ENCODE measurements at places on chromosomes 13 and 19. TPM values are rescaled to one million over a fixed set of nuclear protein-coding genes. Genes with fewer than 3 reads are reported as not detected.

The ZNF667 gene
- total RNA-seq: 0.32 TPM

The LHB gene
- total RNA-seq: not detected

The GRIK5 gene
- 0.56 TPM for total RNA-seq

- DNase-seq: no peak
These were observed 9.7 kb downstream of the FUT2 start for GRCh38 chr19:48705431-48705830.

DNA sequence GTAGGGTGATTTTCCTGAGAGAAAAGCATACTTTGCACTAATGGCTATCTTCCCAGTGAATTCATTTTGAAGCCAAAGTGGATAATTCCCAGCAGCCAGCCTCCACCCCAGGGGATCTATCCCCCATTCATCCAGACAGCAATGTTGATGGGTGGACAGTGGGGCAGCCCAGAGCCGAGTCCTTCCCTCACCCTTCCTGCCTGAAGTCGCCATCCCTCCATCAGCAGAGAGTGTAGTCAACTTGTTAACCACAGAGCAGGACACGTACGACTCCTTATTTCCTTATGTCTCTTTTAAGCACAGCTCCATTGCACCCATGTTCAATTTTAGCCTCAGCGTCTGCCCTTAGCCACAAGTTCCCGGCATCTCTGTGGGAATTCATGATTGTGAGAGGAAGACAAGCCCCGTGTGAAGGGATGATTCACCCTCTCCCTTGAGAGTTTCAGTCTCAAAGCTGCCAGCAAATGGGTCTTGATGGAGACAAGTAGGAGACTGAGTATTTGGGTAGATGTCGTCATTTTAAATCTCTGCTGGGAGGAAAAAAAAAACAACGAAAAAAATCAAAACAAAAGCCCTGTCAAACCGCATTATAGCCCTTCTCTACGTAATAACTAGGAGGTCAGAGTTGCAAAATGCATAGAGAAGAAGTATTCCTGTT is 58.3 kb upstream of the MEDAG start:
- DNase-seq: no peak

DNA sequence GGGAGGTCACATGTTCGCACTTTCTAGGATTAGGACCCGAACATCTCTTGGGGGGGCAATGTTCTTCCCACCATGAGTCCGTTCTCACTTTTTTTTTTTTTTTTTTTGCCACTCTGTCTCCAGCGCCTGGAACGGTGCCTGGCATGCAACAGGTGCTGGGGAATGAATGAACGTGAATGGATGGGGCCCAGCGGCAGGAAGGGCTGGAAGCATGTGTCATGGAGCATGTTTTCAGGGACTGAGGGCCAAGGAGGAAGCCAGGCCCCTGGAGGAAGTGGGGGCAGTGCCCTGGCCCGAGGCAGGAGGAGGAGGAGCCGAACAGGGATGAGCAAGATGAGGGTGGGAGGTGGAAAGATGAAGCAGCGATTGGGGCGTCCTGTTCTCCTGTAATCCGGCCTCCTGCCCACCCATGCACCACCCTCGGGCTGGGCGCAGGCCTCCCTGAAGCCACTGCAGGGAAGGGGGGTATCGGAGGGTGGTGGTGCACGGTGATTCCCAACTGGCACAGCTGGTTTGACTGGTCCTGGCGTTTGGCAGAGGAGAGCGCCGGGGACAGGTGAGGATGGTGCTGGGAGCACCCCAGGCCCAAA is 8.8 kb upstream of the SULT2B1 start:
- no peak for DNase-seq

The ZNF808 gene
- 33.9 TPM for total RNA-seq

DNA sequence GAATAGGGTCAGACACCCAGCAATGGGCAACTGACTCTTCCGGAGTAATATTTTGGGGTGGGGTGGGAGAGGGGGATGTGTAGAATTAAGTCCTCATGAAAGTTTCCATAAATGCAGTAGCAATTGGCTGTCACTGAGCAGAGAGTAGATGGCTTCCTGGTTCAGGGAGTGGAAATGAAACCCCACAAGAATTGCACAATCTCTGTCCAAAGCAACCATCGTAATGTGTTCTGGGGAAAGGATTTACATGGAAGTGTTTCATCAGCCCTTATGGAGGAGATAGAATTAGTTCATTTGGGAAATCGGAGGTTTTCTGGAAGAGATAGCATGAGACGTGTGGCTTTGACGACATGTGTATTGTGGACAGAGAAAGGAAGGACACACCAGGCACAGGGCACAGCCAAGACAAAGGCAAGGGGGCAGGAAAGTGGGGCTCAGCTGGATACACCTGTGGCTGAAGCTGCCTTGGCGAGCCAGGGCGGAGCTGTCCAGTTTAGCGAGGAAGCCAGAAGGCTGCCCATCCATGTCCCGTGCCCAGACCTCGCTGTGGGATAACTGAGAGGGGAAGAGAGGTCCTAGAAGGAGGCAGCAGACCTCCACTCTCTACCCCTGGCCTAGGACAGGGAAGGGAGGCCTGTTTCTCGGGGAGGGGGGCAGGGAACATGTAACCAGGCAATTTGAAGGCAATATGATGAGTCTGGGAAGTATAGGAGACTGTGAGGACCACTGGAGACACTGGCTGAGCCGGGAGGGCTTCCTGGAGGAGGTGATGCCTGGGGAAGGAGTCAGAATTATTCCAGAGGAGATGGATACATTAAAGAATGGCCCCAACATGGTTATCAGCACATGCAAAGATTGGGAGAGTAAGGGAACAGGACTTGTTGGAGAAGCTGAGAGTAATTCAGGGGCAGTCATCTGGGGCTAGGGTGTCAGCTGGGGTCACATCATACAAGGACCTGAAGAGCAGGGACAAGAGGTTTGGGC is 2.6 kb upstream of the CLEC4G start:
- no peak for DNase-seq

The SIAH3 gene
- total RNA-seq: not detected

The SPACA4 gene
- total RNA-seq: not detected

The MPHOSPH8 gene
- 39.4 TPM for total RNA-seq

DNA sequence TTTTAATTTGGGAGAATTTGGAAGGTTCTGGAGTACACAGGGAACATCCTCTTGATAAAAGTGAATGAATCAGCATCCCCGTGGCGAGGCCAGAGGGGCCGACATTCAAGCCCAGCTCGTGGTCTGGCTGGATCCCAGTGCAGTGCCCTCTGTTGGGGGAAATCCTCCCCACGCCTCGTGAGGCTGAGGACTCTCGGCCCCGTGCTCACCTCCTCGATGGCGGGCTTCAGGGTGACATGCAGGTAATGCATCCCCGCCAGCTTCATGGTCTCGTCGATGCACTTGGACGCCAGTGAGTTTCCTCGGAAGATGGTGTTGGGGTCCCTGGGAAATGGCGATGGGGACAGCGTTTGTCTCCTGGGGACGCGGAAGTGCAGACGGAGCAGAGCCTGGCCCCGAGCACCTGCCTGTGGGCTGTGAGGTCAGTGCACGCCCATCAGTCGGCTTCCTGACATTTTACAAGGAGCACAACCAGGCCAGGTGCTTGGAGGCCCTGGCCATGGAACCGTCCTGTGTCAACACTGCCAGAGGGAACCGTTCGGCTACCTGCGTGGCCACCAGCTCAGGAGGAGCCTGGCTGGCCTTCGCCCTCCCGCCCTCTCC is 43.3 kb upstream of the C13orf46 start:
- no peak for DNase-seq

GRCh38 chr19:16073988-16074387 is 2.3 kb upstream of the TPM4 start:
- no peak for DNase-seq

DNA sequence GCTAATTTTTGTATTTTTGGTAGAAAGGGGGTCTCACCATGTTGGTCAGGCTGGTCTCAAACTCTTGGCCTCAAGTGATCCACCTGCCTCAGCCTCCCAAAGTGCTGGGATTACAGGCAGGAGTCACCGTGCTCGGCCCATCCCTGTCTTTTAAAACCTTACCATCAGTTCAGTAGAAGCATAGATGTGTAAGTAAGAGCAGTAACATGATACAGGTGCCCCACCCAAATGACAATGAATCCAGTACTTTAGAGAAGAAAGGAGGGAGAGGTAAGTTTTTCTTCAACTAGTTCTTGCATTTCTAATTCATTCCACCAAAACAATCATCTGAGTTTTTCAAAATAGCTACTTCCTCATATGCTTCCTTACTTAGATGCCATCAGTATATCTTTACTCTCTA is 21.9 kb downstream of the SPRY2 start:
- DNase-seq: no peak

The GNA15 gene
- total RNA-seq: 39.8 TPM

GRCh38 chr13:43300865-43301264 is 277.5 kb downstream of the DNAJC15 start:
- no peak for DNase-seq

GRCh38 chr19:48872884-48873475 is 759 bp downstream of the PPP1R15A start:
- peak; percentile 90 for DNase-seq

- DNase-seq: peak; percentile 86
These were observed 6.0 kb downstream of the RCN3 start for GRCh38 chr19:49533551-49534488.

DNA sequence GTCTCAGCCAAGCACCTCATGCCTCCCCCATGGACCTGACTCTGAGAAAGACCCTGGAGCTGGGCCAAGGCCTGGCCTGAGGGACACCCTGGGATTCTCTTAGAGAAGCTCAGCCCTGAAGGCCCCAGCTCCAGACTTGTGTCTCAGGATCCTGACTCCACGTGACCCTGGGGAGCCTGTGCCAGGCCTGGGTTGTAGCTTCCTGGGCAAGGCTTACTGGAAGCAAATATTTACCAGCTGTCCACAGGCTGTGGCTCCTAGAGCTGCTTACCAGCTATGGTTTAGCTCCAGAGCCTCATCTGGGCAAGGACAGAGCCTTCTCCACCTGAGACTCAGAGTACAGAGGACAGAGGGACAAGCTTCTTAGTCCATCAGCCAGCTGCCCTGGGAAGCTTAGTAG is 61.0 kb upstream of the CEACAM8 start:
- DNase-seq: no peak

GRCh38 chr19:35751839-35752745 is 3.7 kb downstream of the LIN37 start:
- DNase-seq: peak; percentile 38

The RGS9BP gene
- 0.28 TPM for total RNA-seq

The F10 gene
- not detected for total RNA-seq

DNA sequence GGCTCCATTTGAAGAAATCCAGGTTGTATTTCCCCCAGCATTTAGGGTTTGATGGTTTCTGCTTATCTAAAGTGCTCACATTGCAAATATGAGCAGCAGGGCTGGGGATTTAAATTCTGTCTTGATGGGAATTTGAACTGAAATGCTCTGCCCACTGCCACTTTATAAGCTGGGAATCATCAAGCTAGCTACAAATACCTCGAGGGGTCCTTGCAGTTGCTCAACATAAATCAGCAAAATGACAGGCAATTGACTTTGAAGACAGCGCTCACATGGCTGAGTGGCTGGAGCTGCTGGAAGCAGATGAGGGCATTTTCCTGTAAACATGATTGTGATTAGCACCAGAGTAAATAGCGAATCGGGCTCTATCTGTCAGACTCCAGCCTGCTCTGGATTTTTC is 39.4 kb upstream of the MEDAG start:
- no peak for DNase-seq

GRCh38 chr13:32428581-32429432 is 877 bp upstream of the N4BP2L1 start:
- no peak for DNase-seq

The SERP2 gene
- total RNA-seq: not detected

DNA sequence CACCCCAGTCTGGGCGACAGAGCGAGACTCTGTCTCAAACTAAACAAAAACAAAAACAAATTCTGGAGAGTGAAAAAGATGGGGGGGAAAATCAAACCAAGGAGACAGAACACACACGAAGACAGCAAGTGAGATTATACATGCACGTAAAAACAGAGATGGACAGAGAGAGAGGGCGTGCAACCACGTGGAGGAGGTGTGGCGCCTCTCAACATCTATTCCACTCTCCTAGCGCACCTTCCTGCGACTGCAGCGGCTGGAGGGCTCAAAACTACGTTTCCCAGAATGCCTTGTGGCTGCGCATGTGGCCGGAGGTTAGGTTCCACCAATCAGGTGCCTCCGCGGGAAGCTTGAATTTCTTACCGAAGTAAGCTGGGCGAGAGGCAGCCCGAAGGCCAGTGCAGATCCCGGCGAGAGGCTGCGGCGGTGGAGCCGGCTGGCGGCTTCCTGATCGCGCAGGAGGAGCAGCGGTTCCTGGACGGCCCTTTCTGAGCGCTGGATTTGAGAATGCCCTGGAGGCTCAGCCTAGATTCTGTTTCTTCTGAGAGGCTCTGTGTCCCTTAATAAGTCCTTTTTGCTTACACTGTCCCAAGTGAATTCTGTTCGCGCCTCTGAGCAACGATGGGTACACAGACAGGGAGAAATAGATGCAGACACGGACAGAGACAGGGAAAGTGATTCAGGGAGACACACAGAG is 13.1 kb upstream of the NANOS2 start:
- DNase-seq: peak; percentile 96

DNA sequence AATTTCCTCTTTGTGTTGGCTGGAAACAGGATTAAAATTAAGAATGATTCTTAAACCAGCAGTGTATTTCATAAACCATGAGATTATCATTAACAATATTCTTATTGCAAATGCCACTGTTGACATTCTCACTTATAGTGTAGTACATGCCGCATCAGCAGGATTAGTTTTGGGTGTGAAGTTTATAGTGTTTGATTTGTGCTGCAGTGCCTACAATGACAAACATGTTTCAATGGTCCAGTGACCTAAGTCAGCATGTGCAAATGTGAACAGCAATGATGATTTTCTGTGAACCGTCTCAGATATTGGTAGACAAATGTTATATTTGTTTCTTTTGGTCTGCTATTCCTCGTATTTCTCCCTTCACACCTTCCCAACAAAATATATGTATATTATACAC is 49.8 kb upstream of the TDRD3 start:
- no peak for DNase-seq

DNA sequence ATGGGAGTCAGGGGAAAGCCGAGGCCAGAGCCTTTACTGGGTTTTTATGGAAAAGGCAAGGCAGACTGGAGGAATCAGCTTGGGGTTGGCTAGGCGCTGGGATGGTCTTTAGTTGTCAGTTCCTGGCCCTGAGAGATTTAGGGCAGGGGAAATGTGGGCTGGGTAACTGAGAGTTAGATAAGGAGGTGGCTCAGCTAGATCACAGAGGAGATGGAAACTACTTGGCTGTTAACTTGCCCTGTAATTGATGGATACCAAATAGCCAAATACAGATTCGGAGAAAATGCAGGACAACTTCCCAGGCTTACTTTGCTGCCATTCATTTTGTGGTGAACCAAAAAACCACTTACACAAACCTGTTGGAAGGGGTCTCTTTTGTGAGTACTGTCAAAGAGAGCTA is 54.0 kb downstream of the LRCH1 start:
- DNase-seq: no peak

The RNF113B gene
- not detected for total RNA-seq

DNA sequence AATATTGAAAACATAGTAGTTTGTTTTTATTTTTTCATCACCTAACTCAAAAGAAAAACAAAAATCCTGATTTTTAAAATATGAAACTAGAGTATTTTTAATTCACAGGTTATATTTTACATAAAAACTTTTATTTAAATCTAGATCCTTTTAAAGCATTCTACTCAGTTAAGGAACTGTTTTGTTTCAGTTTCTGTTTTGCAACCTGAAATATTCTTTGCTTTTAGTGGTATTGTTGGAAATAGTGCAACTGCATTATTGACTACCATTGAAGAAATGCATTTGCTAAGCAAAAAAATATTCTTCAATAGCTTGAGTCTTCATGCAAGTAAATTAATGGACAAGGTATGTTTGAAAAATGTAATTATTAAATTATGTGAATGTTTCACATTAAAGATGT is 43.8 kb downstream of the COG6 start:
- no peak for DNase-seq

- DNase-seq: no peak
These were observed 3.4 kb downstream of the TCF3 start for GRCh38 chr19:1648920-1649541.

All from activated CD8-positive, alpha-beta memory T cell treated with anti-CD3 and anti-CD28 coated beads, Interleukin-2, amount 10 ng/mL, durations not matched to agents 7 days and 5 days (primary cell).